ENCODE measurements at places on chromosomes 6 and 20. TPM values are rescaled to one million over a fixed set of nuclear protein-coding genes. Genes with fewer than 3 reads are reported as not detected.

- peak overlapping the region; percentile 88 for H3K4me3 ChIP-seq
- no peak overlapping the region for H3K27ac ChIP-seq
- DNase-seq = no peak
Observed at GRCh38 chr6:37696841-37697662, 631 bp downstream of the MDGA1 start.

- H3K27ac ChIP-seq = no peak overlapping the region
- no peak for DNase-seq
- no peaks in the 10 kb centered on the region for H3K36me3 ChIP-seq
- no peaks in the 10 kb centered on the region for H3K27me3 ChIP-seq
- H3K4me1 ChIP-seq = no peaks in the 10 kb centered on the region
- H3K4me3 ChIP-seq = no peak overlapping the region
Observed at GRCh38 chr6:122878796-122879195, 89.7 kb downstream of the SMPDL3A start.

DNA sequence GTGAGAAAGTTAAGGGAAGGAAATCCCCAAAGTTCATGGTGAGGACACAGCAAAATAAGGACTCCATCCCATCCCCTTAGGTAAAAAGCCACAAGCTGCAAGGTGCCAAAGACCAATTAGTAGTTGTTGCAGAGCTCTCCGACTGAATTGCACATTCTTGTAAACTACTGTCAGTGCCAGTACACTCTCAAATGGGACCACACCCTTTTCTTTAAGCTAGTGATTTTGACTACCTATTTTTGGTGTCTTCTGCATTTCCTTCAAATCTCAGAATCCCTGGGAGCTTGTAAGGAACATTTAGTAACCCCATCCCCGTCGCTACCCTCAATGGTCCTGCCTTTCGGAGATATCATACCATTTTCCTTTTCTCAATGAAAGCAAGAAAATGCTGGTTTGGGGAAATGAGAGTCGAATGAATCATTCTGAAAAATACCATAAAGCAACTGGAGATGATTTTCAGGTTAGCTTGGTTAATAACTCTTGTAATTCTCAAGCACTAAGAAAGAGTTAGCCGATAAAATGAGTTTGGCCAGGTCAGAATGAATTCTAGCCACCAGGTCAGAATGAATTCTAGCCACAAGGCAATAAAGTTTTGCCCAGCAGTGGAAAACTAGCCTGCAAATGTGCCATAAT lies 5.2 kb upstream of the HMGN3 start:
- no peaks in the 10 kb centered on the region for H3K36me3 ChIP-seq
- DNase-seq = no peak
- no peaks in the 10 kb centered on the region for H3K27me3 ChIP-seq

Gene VIP
- total RNA-seq = not detected

Gene RIN2
- total RNA-seq = 41.0 TPM

Gene PRICKLE4
- total RNA-seq = not detected

Gene NR2E1
- not detected for total RNA-seq
